Activated T-cell treated with anti-CD3 and anti-CD28 coated beads for 4 hours (primary cell): ENCODE measurements at places on chromosomes 2 and 18.
A peak's percentile ranks its signal among the peaks of the same experiment; 100 is the strongest.

GRCh38 chr2:148619560-148620195 lies 24.9 kb upstream of the EPC2 start:
- DNase-seq = no peak

DNA sequence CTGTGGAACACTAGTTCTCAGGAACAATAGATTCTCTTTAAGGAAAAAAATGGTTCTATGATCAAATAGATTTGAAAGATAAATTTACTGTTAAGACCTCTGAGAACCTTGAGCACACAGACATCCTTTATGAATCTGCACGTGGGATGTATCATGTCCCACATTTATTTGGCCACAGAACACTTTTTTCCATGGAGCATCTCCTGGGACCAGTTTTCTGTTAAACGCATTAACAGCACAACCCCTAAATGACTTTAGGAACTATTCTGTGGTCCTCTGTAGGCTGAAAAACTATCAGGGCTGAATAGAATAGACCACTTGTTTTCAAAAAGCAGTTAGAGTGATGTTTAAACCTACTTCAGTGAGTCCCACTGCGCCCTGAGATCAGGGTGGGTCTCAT lies 132.2 kb upstream of the PID1 start:
- DNase-seq = no peak

- DNase-seq = no peak
Measured at GRCh38 chr2:102451968-102452367, 21.1 kb upstream of the SLC9A4 start.

- DNase-seq = no peak
Measured at GRCh38 chr2:136110526-136110925, 7.4 kb downstream of the CXCR4 start.

- DNase-seq = no peak
Measured at GRCh38 chr2:128245813-128246212, 72.9 kb downstream of the HS6ST1 start.

GRCh38 chr2:240349133-240350005 lies 86.1 kb upstream of the GPC1 start:
- DNase-seq = no peak

- no peak for DNase-seq
Measured at GRCh38 chr2:203960811-203961210, 24.2 kb downstream of the ICOS start.

DNA sequence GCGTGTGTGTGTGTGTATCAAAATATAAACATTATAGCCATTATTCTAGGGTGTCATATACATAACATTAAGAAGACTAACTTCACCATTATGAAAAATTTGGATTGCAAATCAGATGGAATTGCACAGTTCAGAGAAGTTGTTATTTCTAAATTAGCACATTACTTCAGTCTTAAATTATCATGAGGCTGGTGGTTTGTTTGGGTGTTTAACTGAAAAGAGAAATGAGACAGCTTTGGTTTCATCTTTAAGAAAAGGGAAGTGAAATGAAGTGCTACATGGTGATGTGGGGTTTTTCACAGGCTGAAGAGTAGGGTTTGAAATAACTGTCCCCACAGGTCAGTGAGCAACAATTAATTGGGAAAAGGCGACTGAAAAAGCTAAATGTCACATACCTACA lies 161.2 kb upstream of the XIRP2 start:
- DNase-seq = no peak

GRCh38 chr2:109280804-109281203 lies 151.8 kb downstream of the SH3RF3 start:
- DNase-seq = no peak

DNA sequence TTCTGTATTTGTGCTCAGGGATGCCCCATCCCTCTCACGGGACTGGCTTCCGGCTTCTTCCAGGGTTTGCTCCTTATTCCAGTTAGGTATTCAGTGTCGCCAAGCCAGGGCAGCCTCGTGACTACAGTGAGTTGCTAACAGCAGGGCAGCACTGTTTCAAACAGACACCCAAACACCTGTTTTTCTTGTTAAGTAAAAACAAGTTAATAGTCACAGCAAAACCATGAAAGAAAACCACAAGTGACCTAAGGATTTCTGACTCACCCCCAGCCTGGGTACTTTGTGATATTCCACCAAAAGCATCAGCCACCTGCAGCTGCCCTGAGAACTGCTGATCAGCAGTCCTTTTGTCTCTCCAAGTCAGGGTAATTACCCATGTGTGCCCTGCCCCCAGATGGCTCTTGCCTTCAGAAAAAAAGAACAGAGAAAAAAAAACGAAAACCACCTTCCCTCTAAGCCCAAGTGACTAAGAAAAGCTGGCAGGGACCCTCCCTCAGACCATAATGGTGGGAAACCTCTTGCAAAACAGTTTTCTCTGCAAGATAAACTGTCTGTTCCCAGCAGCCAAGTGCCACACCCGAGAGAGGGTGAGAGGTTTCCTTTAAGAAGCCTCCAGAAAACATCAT lies 178.2 kb downstream of the ANAPC1 start:
- no peak for DNase-seq

- no peak for DNase-seq
Measured at GRCh38 chr2:60356346-60356745, 197.1 kb downstream of the BCL11A start.

GRCh38 chr2:12642859-12643258 lies 73.9 kb upstream of the TRIB2 start:
- DNase-seq = no peak

DNA sequence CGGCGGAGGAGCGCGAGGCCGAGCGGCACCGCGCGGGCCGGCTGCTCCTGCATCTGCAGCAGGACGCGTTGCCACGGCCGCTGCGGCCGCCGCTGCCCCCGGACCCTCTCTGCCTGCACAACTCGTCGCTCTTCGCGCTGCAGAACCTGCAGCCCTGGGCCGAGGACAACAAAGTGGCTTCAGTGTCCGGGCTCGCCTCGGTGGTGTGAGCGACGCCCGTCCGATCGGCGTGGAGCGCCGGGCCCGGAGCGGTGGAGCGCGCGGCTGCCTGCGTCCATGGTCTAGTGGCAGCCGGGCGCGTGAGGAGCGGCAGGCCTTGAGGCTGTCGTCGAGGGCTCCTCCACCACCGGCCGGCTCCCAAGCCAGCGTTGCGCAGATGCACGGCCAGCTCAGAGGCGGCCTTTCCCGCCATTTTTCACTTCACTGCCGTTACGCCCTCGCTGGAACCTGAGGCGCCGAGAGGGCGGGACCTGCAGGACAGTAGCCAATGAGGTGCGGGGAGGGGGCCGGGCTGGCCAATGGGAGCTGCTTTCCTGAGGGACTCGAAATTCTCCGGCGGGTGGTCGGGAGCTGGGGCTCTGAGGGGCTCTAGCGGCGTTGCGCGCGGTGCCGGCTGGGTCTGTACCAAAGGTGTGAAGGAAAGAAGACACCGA lies 1.9 kb downstream of the TLX2 start:
- peak; percentile 75 for DNase-seq

- DNase-seq = no peak
Measured at GRCh38 chr18:29188760-29189159, 1011.8 kb upstream of the CDH2 start.

DNA sequence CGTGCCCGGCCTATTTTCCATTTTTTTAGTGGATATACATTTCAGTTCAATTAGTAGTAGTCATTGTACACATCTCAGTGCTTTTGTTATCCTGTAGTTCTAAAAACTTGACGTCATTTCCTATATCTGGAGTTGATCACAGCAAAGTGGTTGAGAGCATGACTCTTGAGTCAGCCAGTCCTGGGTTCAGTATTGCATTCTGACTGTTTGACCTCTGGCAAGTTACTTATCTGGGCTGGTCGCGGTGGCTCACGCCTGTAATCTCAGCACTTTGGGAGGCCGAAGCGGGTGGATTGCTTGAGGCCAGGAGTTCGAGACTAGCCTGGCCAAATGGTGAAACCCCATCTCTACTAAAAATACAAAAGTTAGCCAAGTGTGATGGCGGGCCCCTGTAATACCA lies 50.4 kb upstream of the PPM1B start:
- DNase-seq = no peak

GRCh38 chr18:49768051-49768391 lies 45.3 kb downstream of the ACAA2 start:
- no peak for DNase-seq

GRCh38 chr2:176507786-176508185 lies 238.5 kb downstream of the MTX2 start:
- no peak for DNase-seq

DNA sequence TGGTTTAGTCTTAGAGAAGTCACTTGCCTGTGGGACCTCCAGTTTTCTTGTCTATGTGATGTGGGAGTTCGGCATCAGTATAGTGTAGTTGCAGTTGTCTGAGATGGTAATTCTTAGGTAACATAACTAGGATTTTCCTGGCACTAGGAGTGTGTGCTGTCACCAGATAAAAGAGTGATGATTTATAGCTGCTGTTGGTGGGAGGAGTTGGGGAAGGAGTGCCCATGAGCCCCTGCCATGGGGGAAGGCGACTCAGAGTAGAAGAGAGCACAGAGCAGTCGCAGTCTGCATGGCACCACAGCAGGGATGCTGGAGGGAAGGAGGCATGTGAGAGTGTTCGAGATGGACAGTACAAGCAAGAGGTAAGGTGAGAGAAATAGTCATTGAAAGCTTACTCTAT lies 38.7 kb downstream of the ATP9B start:
- no peak for DNase-seq

- DNase-seq = no peak
Measured at GRCh38 chr18:76678248-76678647, 144.1 kb upstream of the ZNF236 start.

GRCh38 chr18:21997207-21998143 lies 171.9 kb upstream of the GATA6 start:
- no peak for DNase-seq

DNA sequence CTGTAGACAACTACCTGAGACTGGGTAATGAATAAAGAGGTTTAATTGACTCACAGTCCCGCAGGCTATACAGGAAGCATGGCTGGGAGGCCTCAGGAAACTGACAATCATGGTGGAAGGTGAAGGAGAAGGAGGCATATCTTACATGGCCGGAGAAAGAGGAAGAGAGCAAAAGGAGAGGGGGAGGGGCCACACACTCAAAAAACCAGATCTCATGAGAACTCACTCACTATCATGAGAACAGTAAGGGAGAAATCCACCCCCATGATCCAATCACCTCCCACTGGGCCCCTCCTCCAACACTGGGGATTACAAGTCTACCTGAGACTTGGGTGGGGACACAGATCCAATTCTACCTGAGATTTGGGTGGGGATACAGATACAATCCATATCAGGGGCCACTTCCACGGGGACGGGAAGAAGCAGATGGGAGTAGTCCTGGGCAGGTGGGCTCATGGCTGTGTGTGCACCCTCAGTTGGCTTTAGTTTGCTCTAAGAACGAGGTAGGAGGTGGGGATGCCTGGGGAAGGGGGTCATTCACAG lies 9.9 kb downstream of the MAB21L4 start:
- no peak for DNase-seq

GRCh38 chr2:56224316-56224715 lies 40.5 kb downstream of the CCDC85A start:
- DNase-seq = no peak

- DNase-seq = no peak
Measured at GRCh38 chr2:5328826-5329225, 363.4 kb upstream of the SOX11 start.

DNA sequence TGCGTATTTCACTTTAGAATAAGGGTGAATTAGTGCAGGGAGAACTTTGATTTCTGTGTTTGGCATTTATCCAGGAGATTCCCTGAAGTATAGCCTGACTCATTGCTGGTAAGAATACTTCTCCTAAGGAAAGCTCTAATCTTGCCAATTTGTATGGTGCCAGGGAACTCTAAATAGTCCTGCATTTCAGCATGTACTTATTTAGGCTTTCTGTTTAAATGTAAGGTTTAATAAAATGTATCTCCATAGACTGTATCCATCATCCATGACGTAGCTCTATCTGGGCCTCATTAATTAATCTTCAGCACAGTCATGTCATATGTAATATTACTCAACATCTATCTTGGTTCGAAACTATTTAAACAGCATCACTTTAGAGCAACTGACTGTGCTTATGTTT lies 127.7 kb downstream of the DOK6 start:
- DNase-seq = no peak

DNA sequence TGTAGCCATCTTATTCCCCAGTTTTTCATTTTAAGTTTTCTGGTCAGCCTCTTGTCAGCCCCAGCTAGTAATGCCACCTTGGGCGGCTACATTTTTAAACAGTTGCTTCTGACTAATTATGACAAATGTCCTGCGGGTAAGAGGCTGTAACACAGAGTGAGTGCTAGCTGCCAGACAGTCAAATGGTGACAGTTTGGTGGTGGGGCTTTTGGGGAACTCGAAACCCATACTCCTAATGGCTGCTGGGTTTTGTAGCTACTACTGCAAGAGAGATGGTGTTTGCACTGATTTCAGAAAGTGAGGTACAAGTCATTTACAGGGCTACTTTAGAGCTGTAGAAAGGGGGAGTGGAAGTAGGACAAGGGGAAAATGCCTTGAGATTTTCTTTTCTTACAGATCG lies 48.2 kb downstream of the ZCCHC2 start:
- no peak for DNase-seq
